ENCODE measurements at places on chromosomes 2 and 18.

- peak; percentile 33 for DNase-seq
Observed at GRCh38 chr2:203737360-203737759, 30.9 kb downstream of the CD28 start.

DNA sequence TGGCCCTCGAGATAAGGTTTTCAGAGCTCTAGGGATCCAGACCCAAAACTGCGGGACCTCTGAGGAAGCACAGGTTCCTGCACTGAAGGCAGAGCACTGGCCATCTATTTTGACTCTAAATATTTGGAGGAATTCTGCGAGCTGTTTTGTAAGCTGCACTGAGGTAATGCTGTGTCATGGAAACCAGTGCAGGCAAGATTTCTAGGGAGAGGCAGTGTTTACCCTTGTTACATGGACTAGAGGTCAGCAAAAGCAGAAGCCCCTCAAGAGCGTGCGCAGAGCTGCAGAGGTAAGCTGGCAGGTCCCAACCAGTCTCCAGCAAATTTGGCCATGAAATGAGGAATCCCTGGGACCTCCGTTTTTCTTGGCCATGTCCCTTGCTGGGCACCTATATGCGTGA lies 137.3 kb downstream of the RNF152 start:
- no peak for DNase-seq

DNA sequence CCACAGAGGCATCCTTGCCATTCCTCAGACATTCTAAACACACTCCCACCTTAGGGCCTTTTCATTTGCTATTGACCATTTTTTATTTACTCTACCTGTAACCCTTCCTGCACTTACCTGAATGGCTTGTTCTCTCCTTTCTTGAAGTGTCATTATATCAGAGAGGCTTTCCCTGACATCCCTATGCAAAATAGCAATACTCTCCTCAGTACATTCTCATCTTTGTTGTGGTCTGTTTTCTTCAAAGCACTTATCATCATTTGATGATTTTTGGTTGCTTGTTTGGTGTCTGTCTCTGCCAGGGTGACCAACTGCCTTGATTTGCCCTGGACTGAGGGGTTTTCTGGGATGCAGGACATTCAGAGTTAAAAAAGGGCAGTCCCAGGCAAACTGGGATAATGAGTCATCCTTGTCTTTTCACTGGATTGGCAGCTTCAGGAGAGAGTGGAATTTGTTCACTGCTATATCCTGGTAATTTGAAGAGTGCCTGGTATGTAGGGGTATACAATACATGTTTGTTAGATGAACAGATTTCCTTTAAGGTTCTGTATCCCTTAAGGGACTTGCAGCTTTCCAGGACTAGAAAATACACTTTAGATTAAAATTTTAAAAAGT lies 102.4 kb downstream of the BABAM2 start:
- DNase-seq, result peak; percentile 63

GRCh38 chr2:20614201-20615067 lies 36.5 kb downstream of the HS1BP3 start:
- DNase-seq, result peak; percentile 35

GRCh38 chr2:168490015-168490874 lies 34.2 kb downstream of the CERS6 start:
- peak; percentile 61 for DNase-seq

GRCh38 chr2:42041377-42042127 lies 6.3 kb upstream of the PKDCC start:
- DNase-seq, result no peak

GRCh38 chr2:72887032-72887739 lies at the start of gene SPR:
Gene SPR (plus strand): TSS chr2:72887408. CDS start chr2:72887433, 25 bp downstream.
- DNase-seq, result peak; percentile 37

- DNase-seq, result no peak
Observed at GRCh38 chr2:194765723-194766122, 891.3 kb upstream of the SLC39A10 start.

GRCh38 chr2:11187083-11187619 lies 31.9 kb downstream of the SLC66A3 start:
- DNase-seq, result peak; percentile 85

DNA sequence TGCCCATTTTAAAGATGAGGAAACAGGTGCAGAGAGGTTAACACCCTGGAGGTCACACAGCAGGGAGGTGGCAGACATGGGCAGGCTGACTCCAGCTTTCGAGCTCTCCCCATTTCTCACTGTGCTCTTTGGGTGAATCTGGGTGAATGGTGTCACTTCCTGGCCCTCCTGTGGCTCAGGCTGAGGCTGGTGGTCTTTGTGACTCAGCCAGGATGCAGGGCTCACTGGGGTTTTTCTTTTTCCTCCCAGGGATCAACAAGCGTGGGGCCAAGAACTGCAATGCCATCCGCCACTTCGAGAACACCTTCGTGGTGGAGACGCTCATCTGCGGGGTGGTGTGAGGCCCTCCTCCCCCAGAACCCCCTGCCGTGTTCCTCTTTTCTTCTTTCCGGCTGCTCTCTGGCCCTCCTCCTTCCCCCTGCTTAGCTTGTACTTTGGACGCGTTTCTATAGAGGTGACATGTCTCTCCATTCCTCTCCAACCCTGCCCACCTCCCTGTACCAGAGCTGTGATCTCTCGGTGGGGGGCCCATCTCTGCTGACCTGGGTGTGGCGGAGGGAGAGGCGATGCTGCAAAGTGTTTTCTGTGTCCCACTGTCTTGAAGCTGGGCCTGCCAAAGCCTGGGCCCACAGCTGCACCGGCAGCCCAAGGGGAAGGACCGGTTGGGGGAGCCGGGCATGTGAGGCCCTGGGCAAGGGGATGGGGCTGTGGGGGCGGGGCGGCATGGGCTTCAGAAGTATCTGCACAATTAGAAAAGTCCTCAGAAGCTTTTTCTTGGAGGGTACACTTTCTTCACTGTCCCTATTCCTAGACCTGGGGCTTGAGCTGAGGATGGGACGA lies 13.2 kb downstream of the ITM2C start:
- no peak for DNase-seq

GRCh38 chr2:101496279-101496678 lies 21.4 kb upstream of the RFX8 start:
- no peak for DNase-seq

DNA sequence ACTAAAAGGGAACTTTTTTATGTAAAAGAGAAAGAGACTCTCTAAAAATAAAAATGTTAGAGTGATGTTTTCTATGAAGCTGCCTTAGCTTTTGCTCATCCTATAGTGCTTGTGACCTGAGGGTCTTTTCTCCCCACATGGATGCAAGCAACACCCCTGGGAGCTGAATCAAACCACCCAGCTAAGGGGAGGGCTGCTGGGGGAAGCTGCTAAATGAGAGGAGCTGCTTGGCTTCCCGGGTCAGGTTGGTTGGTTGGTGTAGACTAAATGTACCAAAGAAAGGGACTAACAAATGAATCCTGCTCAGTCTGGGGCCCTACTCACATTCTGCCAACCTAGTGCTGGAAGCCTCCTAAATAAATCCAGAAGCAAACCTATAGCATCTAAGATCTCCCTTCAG lies 35.0 kb downstream of the AFF3 start:
- no peak for DNase-seq

DNA sequence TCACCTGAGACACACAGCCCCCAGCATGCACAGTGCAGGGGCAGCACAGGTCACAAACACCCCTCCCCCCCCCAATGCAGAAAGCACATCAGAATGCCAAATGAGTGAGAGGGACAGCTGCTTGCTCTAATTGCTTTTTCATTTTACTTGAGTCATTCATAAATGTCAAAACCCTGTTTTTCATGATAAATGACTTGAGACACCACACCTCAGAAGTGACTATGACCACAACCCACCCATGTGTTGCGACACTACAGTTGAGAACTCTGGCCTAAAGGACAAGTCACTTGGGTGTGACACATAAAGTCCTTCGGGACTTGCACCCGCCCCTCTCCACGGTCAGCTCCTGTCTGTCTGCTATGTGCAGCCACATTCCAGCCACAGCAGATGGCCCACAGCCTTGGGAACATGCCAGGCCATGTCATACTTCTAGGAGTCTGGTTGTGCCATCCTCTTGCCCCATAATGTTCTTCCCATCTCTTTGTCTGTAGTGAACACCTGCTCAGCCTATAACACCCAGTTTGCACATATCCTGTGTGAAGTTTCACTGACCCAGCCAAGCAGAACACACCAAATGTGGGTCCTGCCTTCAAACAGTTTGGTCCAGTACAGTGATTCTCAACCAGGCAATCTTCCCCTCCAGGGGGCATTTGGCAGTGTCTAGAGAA lies 30.2 kb upstream of the RIOK3 start:
- DNase-seq, result peak; percentile 57

DNA sequence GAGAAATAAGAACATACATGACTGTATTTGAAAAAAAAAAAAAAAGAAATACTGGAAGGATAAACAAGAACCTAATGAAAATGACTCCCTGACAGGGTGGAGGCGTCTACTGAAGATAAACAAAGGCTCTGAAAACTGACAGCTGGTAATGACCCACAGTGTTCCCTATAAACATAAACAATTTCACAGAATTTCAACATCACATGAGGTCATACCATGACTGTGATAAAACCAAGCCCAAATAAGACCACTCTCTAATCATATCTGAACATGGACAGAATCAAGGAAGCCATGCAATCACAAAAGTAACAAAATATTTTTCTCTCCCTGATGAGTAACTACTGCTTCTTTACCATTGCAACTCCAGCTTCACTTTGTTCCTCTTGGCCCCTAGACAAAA lies 159.3 kb downstream of the FAM124B start:
- peak; percentile 68 for DNase-seq

- no peak for DNase-seq
Observed at GRCh38 chr18:49894517-49895226, 81.3 kb upstream of the ACAA2 start.

DNA sequence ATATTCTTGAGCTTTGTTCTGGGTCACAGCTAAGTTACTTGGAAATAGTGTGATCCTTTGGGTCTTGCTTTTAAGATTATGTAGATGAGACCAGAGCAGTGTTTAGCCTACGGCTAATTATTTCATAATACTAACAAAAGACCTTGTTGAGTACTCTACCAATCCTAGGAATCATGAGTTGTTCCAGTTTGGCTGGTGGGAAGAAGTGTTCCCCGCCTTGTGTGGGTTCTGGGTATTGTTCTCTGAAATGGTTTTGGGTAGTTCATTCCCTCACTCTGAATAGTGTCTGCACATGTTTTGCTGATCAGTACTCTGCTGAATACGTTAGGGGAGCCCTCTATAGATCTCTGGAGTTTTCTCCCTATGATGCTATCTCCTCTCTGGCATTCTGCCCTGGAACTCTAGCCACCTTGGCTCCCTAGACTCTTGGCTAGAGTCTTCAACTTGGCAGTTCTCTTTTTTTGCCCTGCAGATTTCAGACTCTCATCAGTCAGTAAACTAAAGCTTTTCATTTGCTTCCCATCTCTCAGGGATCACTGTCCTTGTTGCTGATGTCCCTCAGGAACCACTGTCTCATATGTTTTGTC lies 48.4 kb downstream of the NEMP2 start:
- DNase-seq, result peak; percentile 7

DNA sequence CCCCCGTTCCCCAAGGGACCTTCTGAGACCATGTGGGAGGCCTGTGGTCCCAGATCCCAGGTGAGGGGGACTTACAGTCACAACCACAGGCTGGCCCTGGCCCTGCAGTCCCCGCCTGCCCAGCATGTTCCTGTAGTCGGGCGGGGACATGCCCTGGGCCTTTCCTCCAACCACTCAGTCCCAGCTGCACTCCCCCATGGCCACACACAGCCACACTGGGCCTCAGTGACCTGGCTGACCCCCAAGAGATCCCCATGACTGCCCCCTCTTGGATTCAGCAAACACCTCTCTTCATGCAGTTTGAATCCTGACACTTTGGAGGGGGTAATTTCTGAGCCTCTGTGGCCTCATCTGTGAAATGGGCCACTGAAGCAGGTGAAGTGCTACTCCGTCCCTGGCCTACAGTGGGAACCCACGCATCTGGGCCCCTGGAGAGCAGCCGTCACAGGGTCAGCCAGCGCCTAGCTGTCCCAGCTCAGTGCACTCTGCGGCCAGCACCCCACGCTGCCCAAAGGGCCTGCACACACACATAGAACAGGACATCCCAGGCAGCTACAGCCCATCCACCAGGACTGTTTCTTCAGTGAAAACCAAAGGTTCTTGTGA lies 12.7 kb upstream of the ARHGEF4 start:
- no peak for DNase-seq

DNA sequence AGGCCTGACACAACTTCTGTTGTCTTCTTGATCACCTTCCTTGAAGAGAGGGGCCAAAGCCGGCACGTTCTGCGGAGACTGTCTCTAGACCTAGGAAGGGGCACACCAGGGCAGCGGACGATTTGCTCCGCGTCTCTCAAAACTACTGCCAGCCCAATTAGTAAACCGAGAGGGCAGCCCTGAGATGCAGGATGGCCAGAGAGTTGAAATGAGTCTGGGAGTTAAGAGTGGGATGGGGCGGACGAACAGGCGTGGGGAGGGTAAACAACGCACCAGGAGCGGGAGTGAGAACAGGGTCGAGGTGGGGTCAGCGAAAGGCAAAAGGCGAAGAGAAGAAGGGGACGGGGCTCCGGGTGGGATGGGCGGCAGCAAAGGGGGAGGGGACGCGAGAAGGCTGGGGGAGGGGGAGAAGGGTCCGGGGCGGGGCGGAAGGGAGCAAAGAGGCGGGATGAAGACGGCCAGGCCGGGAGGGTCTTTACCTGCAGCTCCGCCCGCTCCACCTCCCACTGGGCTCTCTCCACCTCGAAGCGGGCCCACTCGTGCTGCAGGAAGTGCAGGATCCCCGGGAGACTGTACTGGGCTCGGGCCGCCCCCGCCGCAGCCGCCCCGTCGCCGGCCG lies 476 bp downstream of the STRN start:
- DNase-seq, result peak; percentile 8

DNA sequence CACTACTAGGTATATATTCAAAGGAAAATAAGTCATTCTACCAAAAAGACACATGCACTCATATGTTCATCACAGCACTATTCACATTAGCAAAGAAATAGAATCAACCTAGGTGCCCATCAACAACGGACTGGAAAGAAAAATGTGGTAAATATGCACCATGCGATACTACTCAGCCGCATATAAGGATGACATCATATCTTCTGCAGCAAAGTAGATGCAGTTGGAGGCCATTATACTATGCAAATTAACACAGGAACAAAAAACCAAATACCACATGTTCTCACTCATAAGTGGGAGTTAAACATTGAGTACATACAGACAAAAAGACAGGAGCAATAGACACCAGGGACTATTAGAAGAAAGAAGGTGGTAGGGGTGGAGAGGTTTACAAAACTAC lies 412.1 kb upstream of the CWC22 start:
- DNase-seq, result no peak

DNA sequence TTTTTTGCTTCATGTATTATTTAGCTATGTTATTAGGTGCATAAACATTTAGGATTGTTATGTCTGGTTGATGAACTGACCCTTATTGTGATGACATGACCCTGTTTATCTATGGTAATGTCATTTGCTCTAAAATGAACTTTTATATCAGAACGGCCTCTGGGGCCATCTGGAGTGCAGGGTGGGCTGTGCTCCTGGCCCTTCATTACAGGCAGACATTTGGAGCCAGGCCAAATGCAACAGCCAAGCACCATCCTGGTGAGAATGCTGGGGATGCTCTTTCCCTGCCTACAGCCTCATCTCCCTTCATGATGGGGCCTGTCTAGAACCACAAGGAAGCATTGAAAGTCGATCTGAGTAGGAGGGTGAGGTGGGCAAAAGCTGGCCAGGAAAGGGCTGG lies 38.0 kb downstream of the HJURP start:
- no peak for DNase-seq

- DNase-seq, result no peak
Observed at GRCh38 chr2:164694275-164694695, 73.0 kb upstream of the GRB14 start.

GRCh38 chr2:117704818-117705217 lies 109.7 kb upstream of the DDX18 start:
- DNase-seq, result no peak

All from fibroblast of mammary gland (primary cell).